ENCODE measurements at places on chromosomes 2 and 18.

DNA sequence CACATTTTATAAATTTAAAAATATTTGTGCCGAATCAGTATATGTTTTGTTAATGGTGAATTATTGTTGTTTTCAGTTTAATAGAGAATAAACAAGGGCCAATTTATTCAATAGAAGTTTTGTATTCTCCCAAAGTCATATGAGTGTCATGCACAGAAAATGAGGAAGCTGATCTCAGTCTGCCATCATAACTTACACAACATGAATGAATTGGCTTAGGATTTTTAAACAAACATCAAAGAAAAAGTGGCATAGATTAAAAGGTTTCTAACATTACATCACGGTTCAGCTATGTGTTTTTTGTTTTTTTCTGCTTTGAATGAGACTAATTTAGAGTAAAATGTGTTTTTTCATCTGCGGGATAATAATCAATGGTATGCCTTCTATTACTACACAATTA lies 123.4 kb upstream of the CTNNA2 start:
- no peak for DNase-seq

DNA sequence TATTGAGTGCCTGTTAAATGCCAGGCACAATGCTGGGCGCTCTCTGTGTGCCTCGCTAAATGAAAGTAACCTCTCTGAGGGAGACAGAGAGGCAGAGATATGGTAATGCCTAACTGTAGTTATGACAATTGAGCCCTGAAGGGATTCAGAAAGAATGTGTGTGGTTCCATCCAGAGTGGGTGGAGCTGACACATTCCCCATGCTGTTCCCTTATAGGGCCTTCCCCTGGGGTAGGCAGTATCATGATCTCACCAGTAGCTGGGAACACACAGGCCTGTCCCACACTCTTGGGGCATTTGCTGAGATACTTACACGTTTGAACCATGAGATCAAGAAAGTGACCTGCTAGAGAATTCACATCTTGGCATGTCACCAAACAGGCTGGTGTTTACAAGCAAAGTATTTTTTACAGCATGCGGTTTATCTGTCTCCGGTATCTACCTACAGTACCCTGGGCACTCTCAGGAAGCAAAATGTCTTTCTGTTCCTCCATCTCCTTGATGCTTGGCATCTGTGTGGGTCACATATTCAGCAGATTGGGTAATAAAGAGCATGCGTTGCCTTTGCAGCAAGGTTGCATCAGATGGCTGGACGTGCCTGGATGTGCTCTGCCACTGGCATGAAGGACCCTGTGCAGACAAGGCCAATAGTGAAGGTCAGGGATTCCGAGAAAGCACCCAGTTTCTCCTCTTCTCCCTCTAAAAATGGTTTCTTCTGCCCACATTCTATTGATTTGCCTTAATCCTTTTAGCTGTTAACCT lies 9.4 kb downstream of the CTIF start:
- DNase-seq = no peak

- DNase-seq = no peak
Observed at GRCh38 chr2:28134262-28134812, 243.8 kb downstream of the BABAM2 start.

DNA sequence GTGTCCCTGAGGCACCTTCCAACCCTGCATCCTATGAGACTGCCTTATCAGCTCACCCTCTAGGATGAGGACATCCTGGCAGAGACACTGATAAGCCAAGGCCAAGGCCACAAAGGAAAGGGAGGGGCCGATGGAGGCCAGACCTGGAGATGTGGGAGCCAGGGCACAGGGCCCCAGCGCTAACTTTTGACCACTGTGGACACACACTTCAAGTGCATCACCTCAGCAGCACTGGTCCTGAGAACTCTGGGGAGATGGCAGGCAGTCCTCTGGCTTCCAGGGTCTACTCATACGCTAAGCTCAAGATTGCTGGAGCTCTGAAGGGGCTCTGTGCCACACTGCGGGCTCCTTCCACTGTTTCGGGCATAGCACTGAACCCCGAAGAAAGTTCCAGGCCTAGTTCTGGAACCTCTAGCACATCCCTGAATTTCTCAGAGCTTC lies 100.2 kb upstream of the ID2 start:
- DNase-seq = no peak

GRCh38 chr2:176137906-176138305 lies 8.4 kb downstream of the HOXD8 start:
- DNase-seq = no peak

Data from NAMALWA (cell line).